ENCODE measurements at places on chromosomes 16 and 17.

GRCh38 chr16:82701442-82701955 lies 74.7 kb downstream of the CDH13 start:
- DNase-seq = no peak

- no peak for DNase-seq
Measured at GRCh38 chr17:82200743-82201497, 11.7 kb downstream of the CCDC57 start.

- no peak for DNase-seq
Measured at GRCh38 chr16:55933038-55933437, 57.9 kb upstream of the CES5A start.

- DNase-seq = no peak
Measured at GRCh38 chr17:33777674-33778073, 477.4 kb upstream of the CCL2 start.

DNA sequence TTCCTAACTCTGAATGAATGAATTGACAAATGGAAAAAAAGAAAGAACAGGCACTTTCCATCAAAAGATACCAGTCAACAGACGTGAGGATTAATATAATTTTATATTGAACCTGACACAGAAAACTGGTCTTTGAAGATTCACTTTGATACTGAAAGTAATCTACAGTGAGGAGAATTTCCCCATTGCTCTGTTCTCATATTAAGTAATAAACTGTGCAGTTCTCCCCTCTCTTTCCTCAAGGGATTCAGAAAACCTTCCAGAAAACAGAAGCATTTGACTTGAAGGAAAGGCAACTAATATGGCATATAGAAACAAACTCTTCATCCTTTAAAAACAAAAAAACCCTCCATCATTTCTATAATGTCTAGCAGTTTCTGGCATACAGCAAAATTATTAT lies 2.2 kb downstream of the TEX2 start:
- peak; percentile 38 for DNase-seq

- DNase-seq = no peak
Measured at GRCh38 chr16:73179705-73180331, 131.9 kb upstream of the ZFHX3 start.

DNA sequence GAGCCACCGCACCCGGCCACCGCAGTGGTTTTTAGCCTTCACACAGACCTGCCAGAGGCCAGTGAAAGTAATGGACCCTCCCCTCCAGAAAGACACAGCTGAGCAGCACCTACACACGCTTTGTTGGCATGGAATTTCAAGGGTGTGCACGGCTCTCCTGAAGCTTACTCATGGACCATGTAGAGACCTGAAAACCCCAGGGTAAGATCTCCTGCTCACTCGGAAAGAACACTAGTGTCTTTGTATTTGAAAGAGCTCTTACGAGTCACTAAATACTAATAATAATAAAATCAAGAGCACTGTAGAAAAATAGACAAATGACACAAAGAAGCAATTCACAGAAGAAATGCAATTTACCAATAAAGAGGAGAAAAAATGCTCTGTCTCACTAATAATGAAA lies 20.0 kb downstream of the SLC43A2 start:
- DNase-seq = no peak

DNA sequence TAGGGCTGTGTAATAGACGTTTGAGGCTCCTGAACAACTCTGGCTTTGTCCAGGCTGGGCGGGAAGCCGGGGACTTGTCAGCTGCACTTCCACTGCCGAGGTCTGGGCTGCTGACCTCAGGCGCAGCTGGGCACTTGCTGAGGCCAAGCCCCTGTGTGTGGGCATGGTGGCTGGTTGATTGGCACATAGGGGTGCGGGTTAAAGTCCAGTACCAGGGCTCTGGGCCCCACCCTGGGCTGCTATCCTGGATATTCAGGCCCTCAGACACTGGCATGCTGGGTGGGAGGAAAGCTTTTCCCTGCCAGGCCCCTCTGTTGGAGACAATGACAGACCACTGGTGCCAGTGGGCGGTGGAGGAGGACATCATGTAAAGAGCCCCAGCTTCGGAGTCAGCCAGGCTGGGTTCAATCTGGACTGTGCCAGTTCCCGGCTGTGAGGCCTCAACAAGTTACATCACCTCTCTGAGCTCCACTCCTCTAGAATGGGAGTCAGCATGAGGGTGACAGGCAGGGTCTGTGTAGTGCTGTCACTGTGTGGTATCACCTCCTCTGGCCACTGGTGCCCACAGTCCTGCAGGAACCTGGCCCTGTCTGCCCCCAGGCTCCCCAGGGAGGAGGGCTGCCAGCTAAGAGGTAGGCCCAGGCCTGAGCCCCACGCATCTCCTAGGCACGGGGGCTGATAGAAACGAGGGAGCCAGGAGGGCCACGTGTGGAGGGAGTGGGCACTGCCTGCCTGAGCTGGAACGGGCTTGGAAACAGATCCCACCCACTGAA lies 42.5 kb downstream of the PSME3IP1 start:
- DNase-seq = no peak

All from GM13977 (cell line).